Tibial artery (tissue), 4 donors: ENCODE measurements at places on chromosomes 4 and X.

DNA sequence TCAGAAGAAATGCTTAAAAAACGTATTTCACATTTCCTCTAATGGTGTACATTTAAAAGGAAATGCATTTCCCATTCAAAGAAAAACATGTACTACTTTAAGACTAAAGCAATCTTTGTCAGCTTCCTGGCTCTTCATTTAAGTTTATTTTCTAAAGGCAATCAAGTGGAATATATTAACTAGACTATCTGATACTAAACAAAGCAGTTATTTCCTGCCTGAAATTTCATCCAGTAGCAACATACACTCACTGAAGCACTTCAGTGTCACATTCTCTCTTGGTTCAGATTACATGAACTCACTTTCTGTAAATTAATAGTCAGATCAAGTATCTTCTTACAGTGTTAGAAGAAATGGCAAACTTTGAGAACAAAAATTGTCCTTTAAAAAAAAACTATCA lies 42.5 kb downstream of the LRBA start:
- DNase-seq = no peak

DNA sequence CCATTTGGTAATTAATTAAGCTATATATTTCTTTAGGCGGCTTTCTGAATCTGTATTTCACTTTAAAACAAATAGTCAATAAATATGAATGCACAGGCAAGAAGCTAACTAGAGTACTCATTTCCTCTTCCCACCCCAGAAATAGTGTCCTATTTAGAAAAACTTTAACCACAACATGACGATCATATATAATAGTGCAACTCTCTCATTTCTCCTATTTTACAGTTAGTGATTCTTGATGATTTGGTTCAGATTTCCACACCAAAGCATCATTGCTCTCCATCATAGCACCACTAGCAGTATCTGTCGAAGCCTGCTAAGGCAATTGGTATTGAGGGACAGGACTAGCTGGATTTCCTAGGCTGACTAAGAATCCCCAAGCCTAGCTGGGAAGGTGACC lies 184.0 kb upstream of the GALNTL6 start:
- no peak for DNase-seq

- no peak for DNase-seq
Measured at GRCh38 chr4:23237771-23238170, 545.0 kb downstream of the GBA3 start.

DNA sequence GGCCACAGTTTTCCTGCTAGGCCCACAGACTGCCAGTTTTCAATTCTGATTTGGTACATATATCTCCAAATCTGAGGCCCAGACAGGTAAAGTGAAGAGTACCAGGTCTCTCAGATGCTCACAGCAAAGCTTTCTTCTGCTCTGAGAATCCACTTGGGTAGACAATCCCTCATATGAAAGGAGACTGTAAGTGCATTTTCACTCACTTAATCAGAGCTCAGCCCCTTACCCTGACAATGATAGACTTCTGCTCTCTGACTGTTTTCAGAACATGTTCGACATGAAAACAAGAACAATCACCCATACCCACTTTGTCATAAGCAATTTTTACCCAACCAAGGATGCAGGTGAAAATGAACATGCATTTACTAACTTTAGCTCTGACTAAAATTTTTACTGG lies 7.1 kb downstream of the GPRIN3 start:
- no peak for DNase-seq

DNA sequence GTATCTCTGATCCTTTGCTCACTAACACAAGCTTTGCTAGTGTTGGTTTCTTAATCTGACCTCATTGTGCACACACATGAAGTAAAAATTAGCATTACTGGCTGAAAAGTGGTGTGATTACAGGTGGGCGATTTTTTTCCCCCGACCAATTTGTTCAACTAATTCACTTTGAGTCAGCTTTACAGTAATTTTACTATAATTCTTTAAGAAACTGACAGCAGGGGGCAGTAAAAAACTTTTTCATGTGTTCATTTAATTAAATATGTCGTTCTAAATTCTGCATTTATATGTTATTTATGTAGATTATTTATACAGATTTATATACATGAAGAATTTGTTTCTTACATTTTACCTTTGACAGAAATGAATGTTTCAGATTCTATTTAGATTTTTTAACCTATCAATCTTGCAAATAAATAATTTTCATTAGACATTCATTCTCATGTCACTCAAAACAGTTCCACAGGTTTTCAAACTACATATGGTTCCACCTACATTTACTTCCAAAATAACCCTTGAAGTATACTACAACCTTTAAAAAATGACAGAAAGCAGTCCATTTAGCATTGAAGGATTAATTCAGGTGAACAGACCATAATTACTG lies 17.5 kb downstream of the PALLD start:
- no peak for DNase-seq

GRCh38 chr4:31107362-31107761 lies 387.2 kb downstream of the PCDH7 start:
- DNase-seq = no peak

- no peak for DNase-seq
Measured at GRCh38 chrX:63739885-63740284, 45.1 kb downstream of the ARHGEF9 start.

GRCh38 chrX:138866643-138867042 lies 155.1 kb upstream of the FGF13 start:
- DNase-seq = no peak

GRCh38 chr4:153143527-153144348 lies 60.5 kb upstream of the TRIM2 start:
- no peak for DNase-seq

- DNase-seq = no peak
Measured at GRCh38 chr4:38995660-38996005, 36.6 kb downstream of the TMEM156 start.

DNA sequence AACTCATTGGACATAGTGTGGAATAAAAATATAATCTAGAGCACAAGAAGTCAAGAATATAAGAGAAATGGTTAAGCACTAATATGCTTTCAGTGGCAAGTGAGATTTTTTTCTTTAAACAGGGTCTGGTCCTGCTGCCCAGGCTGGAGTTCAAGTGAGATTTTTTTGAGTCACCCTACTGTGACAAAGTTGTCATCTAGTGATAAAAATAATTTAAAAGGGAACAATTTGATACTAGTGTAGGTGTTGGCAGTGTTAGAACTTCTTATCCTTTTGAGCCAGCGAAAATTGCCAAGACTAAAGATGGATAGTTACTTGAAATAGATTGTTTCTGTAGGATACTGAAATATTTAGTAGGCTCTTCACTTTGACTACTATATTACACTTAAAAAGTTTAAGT lies 67.9 kb upstream of the TECRL start:
- DNase-seq = no peak

- no peak for DNase-seq
Measured at GRCh38 chrX:72020204-72020603, 109.6 kb downstream of the NHSL2 start.

GRCh38 chr4:137960371-137961050 lies 281.6 kb downstream of the SLC7A11 start:
- DNase-seq = no peak

DNA sequence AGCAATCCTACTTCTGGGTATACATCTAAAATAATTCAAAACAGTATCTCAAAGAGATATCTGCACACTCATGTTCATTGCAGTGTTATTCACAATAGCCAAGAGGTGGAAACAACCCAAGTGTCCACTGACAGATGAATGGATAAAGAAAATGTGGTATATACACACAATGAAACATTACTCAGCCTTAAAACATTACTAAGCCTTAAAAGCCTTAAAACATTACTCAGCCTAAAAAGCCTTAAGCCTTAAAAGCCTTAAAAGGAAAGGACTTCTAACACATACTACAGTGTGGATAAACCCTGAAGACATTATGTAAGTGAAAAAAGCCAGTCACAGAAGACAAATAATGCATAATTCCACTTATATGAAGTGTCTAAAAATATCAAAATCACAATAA lies 40.3 kb upstream of the TFDP3 start:
- no peak for DNase-seq

- DNase-seq = no peak
Measured at GRCh38 chrX:24902806-24903205, 113.0 kb downstream of the ARX start.

- DNase-seq = no peak
Measured at GRCh38 chr4:165461159-165461821, 82.5 kb downstream of the CPE start.

DNA sequence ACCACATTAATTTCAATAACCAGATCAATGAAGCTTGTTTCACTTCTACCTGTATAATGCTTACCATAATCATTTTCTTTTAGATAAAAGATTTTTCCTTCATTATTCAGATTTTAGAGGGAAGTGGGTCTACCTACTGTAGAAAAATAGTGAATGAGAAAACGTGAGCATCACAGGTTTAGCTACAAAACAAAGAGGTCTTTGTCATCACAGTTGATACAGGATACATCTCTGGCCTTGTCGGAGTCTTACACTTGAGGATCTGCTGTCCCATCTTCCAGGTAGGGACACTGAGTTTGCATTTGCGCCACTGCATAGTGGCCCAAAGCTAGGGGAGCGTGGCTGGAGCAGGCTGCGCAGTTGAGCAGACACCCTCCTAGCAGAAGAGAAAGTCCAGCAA lies 710 bp downstream of the CLDN24 start:
- DNase-seq = no peak

- DNase-seq = no peak
Measured at GRCh38 chr4:74205046-74205445, 47.1 kb downstream of the MTHFD2L start.

DNA sequence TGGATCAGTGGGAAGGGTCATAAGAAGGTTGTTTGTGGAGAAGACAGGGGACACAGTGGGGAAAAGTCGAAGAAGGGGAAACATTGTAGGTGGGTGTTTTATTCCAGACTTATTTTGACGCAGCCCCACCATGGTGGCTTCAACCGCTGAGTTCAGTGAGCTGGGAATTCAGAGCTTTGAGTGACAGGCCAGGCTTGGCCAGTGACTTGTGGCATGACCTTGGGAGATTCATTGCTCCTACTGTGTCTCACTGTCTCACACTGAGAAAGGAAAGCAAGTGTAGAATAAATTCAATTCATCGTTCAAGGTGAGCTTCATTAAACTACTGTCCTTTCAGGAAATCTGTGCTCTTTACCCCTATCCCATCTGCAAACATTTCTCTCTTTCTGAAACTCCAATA lies 47.4 kb upstream of the SOD3 start:
- no peak for DNase-seq
